ENCODE measurements at places on chromosomes 1 and 21. TPM values are rescaled to one million over a fixed set of nuclear protein-coding genes. Genes with fewer than 3 reads are reported as not detected.

DNA sequence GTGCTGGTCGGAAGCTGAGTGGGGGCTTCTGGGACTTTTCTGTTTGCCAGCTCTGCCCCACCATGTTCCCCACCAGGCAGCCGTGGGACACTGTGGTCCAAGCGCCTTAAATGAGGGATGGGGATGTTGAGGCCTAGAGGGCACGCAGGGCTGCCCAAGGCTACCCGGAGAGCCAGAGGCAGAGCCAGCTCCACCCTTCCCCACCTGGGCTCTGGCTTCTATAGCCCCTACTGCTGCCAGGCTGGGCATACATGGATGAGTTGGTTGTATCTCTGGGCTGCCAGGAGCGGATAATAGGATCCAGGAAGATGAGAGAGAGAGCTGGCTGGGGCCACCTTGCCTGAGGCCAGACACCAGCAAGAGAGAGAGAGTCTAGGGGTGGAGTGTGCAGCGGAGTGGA lies 49.4 kb downstream of the PTPRU start:
- no peaks in the 10 kb centered on the region for H3K4me1 ChIP-seq
- no peak overlapping the region for H3K4me3 ChIP-seq
- no peak for DNase-seq
- no peaks in the 10 kb centered on the region for H3K36me3 ChIP-seq
- H3K27me3 ChIP-seq, result no peaks in the 10 kb centered on the region

The SIM2 gene
- not detected for polyA plus RNA-seq

The IKBKE gene
- 17.0 TPM for polyA plus RNA-seq

The HNRNPCL4 gene
- not detected for polyA plus RNA-seq

GRCh38 chr1:108051631-108052377 lies 86.8 kb upstream of the VAV3 start:
- H3K4me1 ChIP-seq, result peaks cover 92% of the 10 kb centered on the region
- no peak for DNase-seq
- no peaks in the 10 kb centered on the region for H3K27me3 ChIP-seq
- H3K27ac ChIP-seq, result peak overlapping the region; percentile 77
- no peak overlapping the region for H3K4me3 ChIP-seq
- no peaks in the 10 kb centered on the region for H3K36me3 ChIP-seq

The TEDDM1 gene
- polyA plus RNA-seq, result not detected

Data from spleen (tissue), 13 donors.